ENCODE measurements at places on chromosomes 5 and 9. TPM values are rescaled to one million over a fixed set of nuclear protein-coding genes. Genes with fewer than 3 reads are reported as not detected.

DNA sequence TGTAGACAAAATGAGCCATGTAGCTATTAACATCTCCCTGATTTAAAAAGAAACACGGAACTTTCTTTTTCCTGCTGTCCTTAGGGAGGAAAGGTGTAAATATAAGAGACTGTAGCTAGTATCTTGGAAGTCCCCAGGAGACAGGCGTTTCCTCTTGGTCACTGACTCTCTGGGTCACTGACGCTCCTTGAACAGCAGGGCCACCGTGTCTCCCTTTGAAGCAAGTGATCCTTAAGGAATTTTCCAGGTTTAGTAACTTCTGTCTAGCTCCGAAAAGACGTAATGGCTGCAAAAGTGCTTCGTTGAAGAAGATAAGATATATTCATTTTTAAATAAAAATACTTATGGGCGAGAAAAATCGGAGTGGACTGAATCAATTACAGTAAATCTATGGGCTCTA is 745 bp upstream of the CLTA start:
- no peak for DNase-seq
- H3K27ac ChIP-seq, result peak overlapping the region; percentile 47
- peaks cover 3% of the 10 kb centered on the region for H3K27me3 ChIP-seq

- peak within 1 kb of the TSS; percentile 22 for H3K4me3 ChIP-seq
- no peak for DNase-seq
- H3K27ac ChIP-seq, result no peak within 1 kb of the TSS
- peaks cover 8% of the 10 kb centered on the region for H3K4me1 ChIP-seq
These were observed at the start of gene NXNL2 for GRCh38 chr9:88534456-88535225. NXNL2 (plus strand) TSS chr9:88535178; CDS start chr9:88535435, 257 bp downstream.

DNA sequence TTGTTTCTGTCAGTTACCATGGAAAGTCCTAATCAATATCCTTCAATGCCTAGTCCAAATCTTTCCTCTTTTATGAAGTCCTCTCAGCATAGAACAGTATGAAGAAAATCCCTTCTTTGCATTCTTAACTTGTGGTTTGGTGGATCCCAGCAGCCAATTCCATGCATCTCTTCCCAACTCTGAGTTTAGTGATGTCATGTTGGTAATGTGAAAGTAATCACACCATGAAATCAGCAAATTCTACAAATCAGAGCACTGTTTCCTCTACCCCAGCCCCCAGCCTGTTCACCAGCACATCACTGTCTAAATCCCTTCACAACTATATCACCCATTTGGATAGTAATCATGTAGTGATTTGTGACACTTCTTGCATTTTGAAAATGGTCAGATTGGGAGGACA is 4.7 kb upstream of the C1QTNF2 start:
- peaks cover 54% of the 10 kb centered on the region for H3K27me3 ChIP-seq
- H3K36me3 ChIP-seq, result no peaks in the 10 kb centered on the region
- DNase-seq, result no peak
- no peak overlapping the region for H3K27ac ChIP-seq
- no peak overlapping the region for H3K4me3 ChIP-seq

Gene ICE1
- total RNA-seq, result 37.7 TPM

Gene MEF2C
- total RNA-seq, result 2.1 TPM

DNA sequence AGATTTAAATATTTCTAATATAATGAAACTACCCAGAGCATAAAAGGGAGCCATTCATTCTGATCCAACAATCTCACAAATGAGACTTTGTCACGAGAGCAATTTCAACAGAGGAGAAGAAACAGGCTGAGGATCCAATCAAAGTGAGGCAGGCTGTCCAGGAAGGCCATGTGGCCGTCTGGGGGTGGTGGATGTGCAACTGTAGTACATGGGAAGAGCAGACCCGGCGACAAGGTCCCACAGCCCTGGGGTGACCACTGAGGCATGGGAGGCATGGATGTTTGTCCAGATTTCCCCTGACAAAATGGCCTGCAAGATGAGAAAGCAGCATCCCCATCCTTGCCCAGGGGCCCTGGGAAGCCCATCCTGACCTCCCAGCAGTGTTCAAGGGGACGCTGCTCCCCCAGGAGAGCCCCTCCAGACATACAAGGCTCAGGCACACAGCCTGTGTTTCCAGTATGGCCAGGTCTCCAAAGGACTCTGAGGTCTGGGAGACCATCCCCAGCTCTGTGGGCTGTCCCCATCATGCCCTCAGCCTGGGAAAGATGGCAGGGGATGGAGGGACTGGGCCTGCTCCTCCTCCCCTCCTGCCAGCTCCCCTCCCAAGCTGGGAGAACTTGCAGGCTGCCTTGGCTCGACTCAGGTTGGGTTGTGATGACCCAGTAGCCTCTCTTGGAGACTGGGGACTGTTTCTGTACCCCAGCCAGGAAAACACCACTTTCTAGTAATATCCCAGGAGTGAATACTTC is 27.5 kb upstream of the FCN2 start:
- H3K27me3 ChIP-seq, result peaks cover 25% of the 10 kb centered on the region
- no peak overlapping the region for H3K27ac ChIP-seq
- H3K4me3 ChIP-seq, result no peak overlapping the region
- H3K36me3 ChIP-seq, result no peaks in the 10 kb centered on the region
- DNase-seq, result no peak

DNA sequence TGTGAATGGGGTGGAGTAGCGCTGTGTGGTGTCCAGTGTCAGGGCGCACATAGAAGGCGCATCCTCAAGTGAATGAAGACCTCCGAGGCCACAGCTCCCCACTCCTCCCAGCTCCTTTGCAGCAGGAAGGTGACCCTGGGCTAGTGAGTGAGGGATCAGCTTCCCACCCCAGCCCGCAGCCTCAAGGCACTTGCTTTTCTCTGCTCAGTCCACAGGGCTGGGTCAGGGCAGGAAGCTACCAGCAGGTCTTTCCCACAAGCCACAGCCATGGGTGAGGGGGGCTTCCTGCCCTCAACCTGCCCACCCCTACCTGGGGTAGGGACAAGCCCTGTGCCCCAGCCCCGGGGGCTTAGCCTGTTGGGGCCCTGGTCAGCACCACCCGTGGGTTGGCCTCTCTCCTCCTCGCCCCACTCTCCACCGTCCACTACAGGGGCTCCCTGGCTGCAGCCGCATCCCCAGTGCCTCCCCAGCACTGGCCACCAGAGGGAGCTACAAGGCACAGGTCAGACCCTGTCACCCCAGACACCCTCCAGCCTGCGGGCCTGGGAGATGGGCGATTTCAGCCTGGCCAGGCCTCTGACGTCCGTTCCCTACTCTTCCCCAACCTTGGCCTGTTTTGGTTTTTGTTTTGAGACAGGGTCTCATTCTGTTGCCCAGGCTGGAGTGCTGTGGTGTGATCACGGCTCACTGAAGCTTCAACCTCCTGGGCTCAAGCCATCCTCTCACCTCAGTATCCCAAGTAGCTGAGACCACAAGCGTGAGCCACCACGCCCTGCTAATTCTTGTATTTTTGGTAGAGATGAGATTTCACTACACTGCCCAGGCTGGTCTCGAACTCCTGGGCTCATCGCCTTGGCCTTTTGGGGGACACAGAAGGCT is 1.3 kb upstream of the ABCA2 start:
- H3K27ac ChIP-seq, result no peak overlapping the region
- peaks cover 32% of the 10 kb centered on the region for H3K4me1 ChIP-seq
- no peaks in the 10 kb centered on the region for H3K36me3 ChIP-seq
- H3K4me3 ChIP-seq, result peak overlapping the region; percentile 53

Gene NMUR2
- not detected for total RNA-seq

- H3K27me3 ChIP-seq, result no peaks in the 10 kb centered on the region
- H3K27ac ChIP-seq, result no peak overlapping the region
- H3K36me3 ChIP-seq, result peaks cover 40% of the 10 kb centered on the region
- H3K4me3 ChIP-seq, result no peak overlapping the region
These were observed 33.3 kb downstream of the RICTOR start for GRCh38 chr5:39040875-39041274.

DNA sequence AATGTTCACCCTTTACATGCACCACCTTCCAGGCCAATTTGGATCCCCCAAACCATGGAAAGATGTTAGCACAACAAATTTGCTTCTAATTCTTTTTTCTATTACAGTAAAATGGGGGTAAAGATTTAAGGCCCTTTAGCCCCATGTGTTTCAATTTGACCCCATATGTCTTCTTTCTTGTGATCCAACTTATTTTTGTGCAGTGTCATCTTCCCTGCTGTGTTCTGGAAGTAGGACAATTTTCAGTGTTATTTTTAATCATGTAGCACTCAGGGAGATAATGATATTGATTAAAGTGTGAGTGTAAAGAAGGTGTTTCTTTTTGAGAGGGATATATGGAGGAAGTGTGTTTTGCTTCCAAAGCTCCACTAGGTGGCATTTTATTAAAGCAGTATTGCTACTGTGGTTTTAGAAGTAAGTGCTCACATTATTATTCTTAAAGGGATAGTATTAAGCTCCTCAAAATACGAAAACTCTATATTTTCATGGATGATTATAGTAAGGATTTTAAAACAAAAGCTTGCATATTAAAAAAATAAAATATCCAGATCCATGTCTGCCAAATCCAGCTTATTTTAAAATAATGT is 118.7 kb upstream of the ATP10B start:
- H3K27me3 ChIP-seq, result peaks cover 9% of the 10 kb centered on the region
- H3K27ac ChIP-seq, result no peak overlapping the region
- H3K36me3 ChIP-seq, result no peaks in the 10 kb centered on the region
- DNase-seq, result no peak

GRCh38 chr5:27465140-27465539 is 426.8 kb upstream of the CDH9 start:
- no peak for DNase-seq
- H3K4me3 ChIP-seq, result no peak overlapping the region
- H3K27ac ChIP-seq, result no peak overlapping the region
- H3K4me1 ChIP-seq, result no peaks in the 10 kb centered on the region
- H3K36me3 ChIP-seq, result no peaks in the 10 kb centered on the region

Gene FOXD1
- 0.45 TPM for total RNA-seq

DNA sequence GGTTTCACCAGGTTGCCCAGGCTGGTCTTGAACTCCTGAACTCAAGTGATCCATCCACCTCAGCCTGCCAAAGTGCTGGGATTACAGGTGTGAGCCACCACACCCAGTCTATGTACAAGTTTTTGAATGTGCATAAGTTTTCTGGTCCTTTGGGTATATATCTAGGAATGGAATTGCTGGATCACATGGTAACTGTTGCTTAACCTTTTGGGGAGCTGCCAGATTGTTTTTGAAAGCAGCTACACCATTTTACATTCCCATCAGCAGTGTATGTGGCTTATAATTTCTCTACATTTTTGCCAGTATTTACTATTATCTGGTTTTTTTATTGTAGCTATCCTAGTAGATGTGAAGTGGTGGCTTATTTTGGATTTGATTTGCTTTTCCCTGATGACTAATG is 8.9 kb upstream of the LNPEP start:
- DNase-seq, result no peak
- no peaks in the 10 kb centered on the region for H3K27me3 ChIP-seq
- no peak overlapping the region for H3K4me3 ChIP-seq
- H3K36me3 ChIP-seq, result peaks cover 16% of the 10 kb centered on the region

Gene PCDHB14
- not detected for total RNA-seq

Gene ERAP2
- total RNA-seq, result 44.8 TPM

Gene MAN2A1
- total RNA-seq, result 28.7 TPM

Gene CTNND2
- not detected for total RNA-seq

Gene RACK1
- total RNA-seq, result 2,517 TPM

DNA sequence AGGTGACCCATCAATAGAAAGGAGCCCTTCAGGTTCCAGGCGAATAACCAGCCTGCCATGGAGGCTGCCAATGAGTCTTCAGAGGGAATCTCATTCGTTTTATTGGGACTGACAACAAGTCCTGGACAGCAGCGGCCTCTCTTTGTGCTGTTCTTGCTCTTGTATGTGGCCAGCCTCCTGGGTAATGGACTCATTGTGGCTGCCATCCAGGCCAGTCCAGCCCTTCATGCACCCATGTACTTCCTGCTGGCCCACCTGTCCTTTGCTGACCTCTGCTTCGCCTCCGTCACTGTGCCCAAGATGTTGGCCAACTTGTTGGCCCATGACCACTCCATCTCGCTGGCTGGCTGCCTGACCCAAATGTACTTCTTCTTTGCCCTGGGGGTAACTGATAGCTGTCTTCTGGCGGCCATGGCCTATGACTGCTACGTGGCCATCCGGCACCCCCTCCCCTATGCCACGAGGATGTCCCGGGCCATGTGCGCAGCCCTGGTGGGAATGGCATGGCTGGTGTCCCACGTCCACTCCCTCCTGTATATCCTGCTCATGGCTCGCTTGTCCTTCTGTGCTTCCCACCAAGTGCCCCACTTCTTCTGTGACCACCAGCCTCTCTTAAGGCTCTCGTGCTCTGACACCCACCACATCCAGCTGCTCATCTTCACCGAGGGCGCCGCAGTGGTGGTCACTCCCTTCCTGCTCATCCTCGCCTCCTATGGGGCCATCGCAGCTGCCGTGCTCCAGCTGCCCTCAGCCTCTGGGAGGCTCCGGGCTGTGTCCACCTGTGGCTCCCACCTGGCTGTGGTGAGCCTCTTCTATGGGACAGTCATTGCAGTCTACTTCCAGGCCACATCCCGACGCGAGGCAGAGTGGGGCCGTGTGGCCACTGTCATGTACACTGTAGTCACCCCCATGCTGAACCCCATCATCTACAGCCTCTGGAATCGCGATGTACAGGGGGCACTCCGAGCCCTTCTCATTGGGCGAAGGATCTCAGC is at the start of gene OR1K1:
Gene OR1K1, plus strand, starts transcription at position 58 of the 995 bp plus-strand sequence. Its CDS starts 0 bp downstream, at position 58.
- H3K27me3 ChIP-seq, result no peaks in the 10 kb centered on the region
- H3K4me1 ChIP-seq, result no peaks in the 10 kb centered on the region
- no peak within 1 kb of the TSS for H3K27ac ChIP-seq
- no peaks in the 10 kb centered on the region for H3K36me3 ChIP-seq
- H3K4me3 ChIP-seq, result no peak within 1 kb of the TSS

- H3K27ac ChIP-seq, result no peak overlapping the region
- H3K4me3 ChIP-seq, result no peak overlapping the region
- DNase-seq, result no peak
- H3K27me3 ChIP-seq, result no peaks in the 10 kb centered on the region
- no peaks in the 10 kb centered on the region for H3K4me1 ChIP-seq
- H3K36me3 ChIP-seq, result no peaks in the 10 kb centered on the region
These were observed 762.7 kb downstream of the TLE1 start for GRCh38 chr9:80926611-80927010.

GRCh38 chr9:114883709-114884108 is 46.7 kb downstream of the TNFSF8 start:
- H3K36me3 ChIP-seq, result peaks cover 5% of the 10 kb centered on the region
- no peaks in the 10 kb centered on the region for H3K27me3 ChIP-seq
- peaks cover 17% of the 10 kb centered on the region for H3K4me1 ChIP-seq
